ENCODE measurements at places on chromosomes 6 and 20.

- no peak for DNase-seq
Observed at GRCh38 chr6:40353967-40354452, 233.2 kb downstream of the LRFN2 start.

- DNase-seq = no peak
Observed at GRCh38 chr6:836276-836853, 143.4 kb upstream of the EXOC2 start.

- DNase-seq = no peak
Observed at GRCh38 chr6:46815130-46815529, 21.9 kb downstream of the MEP1A start.

DNA sequence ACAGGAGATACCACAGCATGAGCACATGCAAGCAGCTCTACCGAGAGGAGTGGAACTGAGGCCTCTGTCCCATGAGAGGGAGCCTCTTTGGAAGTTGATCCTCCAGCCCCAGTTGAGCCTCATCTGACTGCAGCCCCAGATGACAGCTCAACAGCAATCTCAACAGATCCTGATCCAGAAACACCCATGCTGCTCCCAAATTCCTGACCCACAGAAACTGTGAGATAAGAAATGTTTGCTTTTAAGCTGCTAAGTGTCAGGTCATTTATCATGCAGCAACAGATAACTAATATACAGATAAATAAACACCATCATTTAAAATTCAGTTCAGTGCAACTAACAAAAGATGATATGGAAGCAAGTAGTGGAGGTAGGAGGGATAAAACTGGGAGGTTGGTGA is 4.8 kb upstream of the ARFGEF2 start:
- no peak for DNase-seq

- no peak for DNase-seq
Observed at GRCh38 chr6:39301606-39302005, 12.6 kb downstream of the KCNK17 start.

DNA sequence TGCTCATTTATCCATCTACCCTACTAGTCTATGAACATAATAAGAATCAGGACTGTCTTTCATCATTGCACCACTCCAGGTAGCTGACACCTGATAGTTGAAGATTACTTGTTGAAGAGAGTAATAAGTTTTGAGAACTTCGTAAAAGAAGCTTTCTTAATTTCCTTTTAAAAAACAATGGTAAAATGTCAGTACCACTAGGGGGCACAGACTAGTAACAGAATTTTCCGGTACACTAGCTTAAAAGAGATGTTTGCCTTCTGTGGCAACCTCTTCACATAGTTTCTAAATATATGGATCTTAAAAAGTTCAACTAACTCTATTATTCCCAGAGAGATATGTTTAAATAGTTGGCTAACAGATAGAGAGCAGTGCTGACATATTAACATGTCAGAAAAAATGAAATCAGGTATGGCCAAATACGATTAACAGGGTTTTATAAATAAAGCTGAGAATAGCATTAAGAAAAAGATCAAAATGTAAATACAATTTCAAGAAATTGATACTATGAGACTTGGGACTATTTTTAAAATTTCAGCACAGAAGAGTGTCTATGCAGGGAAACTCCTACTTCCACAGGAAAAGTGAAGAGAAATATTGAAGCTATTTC is 5.4 kb upstream of the KCNQ5 start:
- peak; percentile 24 for DNase-seq

- DNase-seq = no peak
Observed at GRCh38 chr6:31094389-31094881, 17.9 kb downstream of the C6orf15 start.

GRCh38 chr6:127918506-127919427 is 17.9 kb upstream of the THEMIS start:
- DNase-seq = no peak

DNA sequence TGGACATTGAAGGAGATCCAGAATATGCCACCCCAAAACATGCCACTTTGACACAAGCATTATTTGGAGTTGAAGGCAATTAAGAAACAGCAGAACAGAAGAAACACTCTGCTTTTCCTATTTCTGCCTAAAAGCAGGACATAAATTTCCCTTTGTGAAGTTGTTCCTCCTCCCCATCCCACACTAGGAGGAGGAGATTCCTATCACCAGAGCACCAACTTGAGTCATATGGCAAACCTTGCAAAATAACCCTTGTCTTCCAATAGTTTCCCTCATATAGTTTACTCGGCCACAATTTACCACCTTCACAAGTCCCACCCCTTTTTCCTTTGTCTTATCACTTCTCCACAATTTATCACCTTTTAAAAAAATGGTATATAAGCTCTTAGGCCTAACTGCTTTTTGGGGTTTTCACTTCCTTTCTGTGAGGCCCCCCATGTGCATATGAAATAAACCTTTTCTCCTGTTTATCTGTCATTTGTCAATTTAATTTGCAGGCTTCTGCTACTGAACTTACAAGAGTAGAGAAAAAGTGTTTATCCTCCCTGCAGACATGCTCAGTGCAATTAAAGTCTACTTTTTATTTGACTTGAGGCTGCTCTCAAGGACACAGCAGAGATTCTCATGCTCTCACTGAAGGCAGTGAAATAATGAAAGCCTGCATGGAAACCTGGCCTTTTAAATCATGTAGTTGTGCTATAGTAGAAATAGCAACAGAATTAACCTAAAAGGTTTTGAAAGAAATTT is 2.8 kb upstream of the RAB23 start:
- DNase-seq = peak; percentile 21

DNA sequence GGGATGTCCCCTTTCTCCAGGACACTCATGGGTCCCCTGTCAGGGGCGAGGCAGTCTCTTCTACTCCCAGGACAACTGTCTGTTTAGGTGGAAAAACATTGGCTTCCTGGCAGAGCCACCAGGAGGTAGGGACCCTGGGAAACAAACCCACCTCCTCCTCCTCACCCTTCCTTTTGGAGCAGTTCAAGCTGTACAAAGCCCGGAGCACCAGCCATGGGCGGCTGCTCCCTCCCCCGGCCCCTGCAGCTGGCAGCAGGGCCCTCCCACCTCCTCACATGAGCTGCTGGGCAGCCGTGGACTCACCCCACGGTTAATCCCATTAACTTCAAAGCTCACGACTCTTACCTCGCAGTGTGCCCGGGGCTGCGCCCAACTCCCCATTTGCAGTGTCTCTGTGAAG is 48.6 kb downstream of the CDH4 start:
- DNase-seq = no peak
